IPS DF 19.7 (cell line): ENCODE measurements at places on chromosomes 2 and 18.

DNA sequence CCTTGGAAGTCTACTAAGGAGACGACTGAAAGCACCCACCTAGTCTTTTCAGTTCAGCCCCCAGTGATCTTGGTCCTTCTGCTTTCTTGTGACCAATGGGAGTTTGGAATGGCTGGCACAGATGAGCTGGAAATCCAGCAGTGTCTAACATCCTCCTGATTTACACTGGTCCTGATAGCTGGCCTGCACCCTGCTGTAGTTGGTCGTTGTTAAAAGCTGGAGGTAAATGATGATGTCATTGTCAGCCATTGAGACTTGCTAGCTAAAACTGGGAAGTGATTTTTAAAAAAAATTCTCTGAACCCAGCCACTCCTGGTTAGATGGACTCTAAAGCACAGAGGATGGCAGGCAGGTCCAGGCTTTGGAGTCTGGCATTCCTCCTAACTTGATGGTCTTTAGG, 19.3 kb downstream of the CCT7 start:
- no peak for DNase-seq

DNA sequence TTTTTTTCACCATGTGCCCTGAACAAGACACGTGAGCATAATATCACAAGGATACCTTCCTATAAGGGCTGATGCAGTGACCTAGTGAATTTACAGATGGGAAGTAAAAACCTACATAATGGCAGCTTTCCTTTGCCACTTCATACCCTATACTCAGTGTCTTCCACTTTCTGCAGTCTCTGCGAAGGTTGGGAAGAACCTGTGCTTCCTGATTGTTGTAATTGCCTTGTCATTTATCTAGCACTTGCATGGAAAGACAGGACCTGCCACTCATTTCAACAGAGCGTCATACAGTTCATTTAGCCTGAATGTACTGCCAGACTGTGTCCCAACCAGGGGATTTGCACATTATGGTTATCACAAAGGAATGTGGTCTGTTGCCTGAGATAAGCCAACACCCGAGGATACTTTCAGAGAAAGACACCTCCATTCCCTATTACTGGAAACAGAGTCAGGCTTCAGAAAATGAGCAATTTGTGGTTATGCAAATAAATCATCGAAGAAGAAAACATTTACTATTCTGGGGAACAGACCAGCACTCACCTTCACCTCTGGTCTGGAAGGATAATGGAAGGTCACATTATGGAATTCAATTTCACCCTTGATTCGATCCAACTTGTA, 55.0 kb downstream of the ABCB11 start:
- DNase-seq, result no peak

DNA sequence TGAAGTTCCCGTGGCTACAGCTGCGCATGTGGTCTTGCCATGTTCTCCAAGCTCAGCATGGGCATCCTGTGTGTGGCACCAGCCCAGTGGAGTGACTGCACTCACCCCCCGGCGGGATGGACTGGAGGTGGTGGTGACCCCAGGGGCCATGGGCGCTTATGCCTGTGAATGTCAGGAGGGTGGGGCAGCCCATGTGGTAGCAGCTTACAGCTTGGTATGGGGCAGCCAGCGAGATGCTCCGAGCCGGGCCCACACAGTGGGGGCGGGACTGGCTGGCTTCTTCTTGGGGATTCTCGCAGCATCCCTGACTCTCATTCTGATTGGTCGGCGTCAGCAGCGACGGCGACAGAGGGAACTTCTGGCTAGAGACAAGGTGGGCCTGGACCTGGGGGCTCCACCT, 25.6 kb downstream of the SEMA4F start:
- no peak for DNase-seq

- DNase-seq, result peak; percentile 38
Observed at GRCh38 chr2:126527836-126528490, 128.0 kb upstream of the GYPC start.

DNA sequence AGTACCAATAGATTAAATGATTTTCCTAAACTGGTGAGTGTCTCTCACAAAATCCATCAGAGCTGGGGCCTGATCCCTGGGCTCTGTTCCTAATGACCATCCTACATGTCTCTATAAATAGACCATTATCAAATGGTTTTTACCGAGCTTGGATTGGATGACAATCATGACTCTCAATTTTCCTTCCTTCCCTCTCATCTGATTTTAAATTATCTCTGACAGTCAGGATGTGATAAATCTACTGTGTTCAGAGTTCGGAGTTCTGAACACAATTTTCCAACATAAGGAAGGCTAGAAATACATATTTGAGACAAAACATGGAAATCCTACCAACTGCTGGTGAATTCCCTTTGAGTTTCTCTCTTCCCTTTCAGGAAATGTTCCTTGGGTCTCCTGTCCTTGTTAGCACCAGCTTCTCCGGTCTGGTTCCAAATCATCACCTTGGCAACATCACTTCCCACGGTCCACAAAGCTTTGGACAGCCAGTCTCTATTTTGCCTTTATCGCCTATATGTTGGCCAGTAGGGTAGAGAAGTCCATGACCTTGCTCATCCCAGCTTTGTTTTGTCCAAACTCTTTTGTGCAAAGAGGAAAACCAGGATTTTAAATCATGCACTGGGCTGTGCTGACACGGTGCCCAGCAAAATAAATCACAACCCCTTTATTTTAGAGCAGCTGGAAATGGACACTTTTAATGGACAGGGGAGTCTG, 139.6 kb upstream of the ITGA6 start:
- no peak for DNase-seq

DNA sequence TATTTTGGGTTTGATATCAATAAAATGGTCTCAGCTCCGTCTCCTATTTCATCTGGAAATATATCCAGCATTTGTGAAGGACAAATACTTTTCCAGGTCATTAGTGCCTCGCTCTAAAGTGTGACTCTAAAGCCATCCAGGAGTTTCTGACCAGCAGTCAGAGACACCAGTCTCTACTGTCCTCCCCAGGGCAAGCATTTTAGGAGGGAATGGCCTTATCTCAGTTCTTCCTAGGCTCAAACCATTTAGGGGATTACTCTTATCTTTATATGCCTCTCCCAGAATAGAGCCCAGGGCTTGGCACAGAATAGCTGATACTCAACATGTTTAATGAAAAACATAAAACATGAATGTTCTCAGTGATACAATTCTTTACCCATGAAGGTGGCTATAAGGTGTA, 187.6 kb downstream of the NAPG start:
- DNase-seq, result no peak

DNA sequence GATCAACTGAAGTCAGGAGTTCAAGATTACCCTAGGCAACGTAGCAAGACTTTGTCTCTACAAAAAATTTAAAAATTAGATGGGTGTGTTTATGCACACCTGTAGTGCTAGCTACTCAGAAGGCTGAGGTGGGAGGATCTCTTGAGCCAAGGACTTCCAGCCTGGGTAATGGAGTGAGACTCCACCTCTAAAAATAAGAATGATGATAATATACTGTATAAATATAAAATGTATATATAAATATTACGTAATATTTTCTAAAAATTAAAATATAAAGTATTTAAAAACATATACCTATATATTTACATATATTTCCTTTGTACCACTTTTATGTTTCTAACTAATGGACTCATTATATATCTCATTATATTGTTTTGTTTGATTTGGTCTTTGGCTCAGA, 409.5 kb upstream of the REG3G start:
- no peak for DNase-seq

GRCh38 chr2:149021761-149022160, 16.7 kb upstream of the LYPD6B start:
- no peak for DNase-seq

- no peak for DNase-seq
Observed at GRCh38 chr18:49170925-49171505, 220.2 kb upstream of the SMAD7 start.

- no peak for DNase-seq
Observed at GRCh38 chr18:65227970-65228369, 522.8 kb upstream of the CDH7 start.

GRCh38 chr2:182366628-182367027, 60.2 kb downstream of the PDE1A start:
- no peak for DNase-seq

DNA sequence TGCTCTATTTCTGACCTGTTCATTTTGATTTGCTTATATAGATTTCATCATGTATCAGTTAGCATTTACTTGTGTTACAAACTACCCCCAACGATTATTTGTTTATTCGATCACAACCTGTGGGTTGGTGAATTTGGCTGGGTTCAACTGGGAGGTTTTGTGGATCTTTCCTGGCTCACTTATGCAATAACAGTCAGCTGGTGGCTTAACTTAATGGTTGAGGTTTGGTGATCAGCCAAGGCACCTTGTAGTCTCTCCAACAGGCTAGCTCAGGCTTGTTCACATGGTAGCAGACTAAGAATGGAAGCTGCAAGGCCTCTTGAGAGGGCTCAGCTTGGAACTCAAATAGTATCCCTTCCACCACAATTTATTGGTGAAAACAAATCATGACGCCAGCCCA, 5.4 kb upstream of the PUM2 start:
- no peak for DNase-seq

GRCh38 chr2:63050334-63051041, at the start of gene OTX1:
OTX1 (plus strand) TSS chr2:63050830; CDS start chr2:63052991, 2,161 bp downstream.
- no peak for DNase-seq

- DNase-seq, result no peak
Observed at GRCh38 chr2:203582468-203582867, 47.4 kb upstream of the RAPH1 start.

GRCh38 chr2:53095227-53095626, 672.4 kb upstream of the CHAC2 start:
- no peak for DNase-seq

DNA sequence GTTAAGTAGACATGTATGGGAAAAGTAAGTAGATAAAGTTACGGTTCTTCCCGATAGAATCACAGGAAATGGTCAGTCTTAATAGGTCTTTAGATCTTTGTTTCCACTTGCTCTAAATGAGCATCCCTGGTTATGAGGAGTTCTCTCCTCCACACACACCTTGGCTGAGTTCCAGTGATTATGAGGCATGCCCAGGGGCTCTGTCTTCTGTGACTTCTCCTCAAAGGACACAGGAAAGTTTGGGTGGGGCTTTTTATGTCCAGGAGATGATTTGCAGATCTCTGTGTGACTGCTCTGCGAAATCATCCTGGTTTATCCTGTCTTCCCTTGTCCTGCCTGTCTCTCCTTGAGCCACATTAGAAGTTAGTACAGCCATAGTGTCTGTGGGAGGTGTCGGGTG, 83.9 kb upstream of the EML6 start:
- no peak for DNase-seq

GRCh38 chr2:136310005-136310495, 192.1 kb upstream of the CXCR4 start:
- no peak for DNase-seq

DNA sequence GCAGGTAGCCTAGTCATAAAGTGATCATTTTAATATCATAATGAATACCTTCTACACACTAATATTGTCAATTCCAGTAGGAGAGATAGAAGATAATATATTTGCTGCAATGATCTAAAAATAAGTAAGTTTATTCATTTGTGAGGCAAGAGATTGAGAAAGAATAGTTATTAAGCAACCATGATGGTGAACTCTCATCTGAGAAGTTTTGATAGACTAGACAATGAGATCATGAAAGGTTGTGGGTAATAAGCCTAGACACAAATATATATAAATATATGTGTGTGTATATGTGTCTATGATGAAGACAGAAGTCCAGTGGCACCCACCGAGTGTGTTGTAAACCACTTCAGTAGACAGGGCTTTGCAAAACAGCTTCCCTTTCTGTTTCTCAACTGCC, 181.0 kb upstream of the CHST9 start:
- no peak for DNase-seq

DNA sequence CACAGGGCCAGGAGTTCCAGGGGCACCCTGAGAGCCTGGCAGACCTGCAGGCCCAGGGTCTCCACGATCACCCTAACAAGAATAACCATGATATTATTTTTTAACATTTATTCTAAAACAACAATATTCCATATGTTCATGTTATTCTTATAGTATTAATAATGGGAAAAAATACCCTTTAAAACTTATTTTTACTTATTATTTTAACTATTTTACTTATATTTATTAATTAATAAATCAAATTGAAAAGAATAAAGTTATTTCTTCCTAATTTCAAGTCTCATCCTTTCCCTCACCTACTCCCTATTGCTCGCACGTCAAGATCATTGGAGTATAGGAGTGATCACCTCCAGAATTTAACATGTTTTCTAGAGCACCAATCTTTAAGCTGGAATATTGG, 71.7 kb downstream of the COL3A1 start:
- no peak for DNase-seq

- peak; percentile 67 for DNase-seq
Observed at GRCh38 chr2:71068218-71069035, at the start of gene NAGK. NAGK (plus strand) TSS chr2:71068648; CDS start chr2:71068684, 36 bp downstream.

DNA sequence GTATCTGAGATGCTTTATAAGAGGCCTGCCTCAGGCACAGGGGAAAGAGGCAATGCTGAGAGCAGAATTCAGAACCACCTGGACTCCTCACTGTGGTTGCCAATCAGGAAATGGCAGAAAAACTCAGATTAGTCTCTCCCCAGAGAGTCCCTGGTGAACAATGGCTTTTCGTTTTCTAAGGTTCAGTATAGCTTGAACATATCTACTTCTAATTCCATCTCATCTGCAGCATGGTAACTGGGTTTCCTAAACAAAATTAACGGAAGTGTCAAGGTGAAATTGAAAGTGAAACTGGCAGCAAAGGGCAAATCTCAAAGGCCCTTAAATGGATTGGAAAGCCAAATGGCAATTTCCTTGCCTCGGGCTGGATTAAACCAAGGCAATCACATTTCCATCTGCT, 480.2 kb upstream of the ACVR2A start:
- DNase-seq, result no peak

DNA sequence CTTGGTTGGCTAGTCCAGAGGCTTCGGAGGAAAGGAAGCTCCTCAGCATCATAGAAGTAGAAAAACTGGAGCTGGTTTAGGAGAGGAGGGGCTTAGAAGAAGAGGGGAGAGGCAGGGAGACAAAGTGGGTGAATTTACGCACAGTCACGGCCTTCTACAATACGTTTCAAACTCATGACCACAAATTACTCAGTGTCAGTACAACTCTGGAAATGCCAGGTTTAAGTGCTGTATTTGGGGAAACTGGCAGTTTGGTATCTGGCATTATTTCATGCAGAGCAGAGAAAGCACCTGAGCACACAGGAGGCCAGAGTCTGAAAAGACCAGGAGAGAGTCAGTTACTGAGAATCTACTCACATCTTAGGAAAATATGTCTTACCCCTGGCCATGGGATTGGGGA, 55.4 kb downstream of the XRCC5 start:
- no peak for DNase-seq

GRCh38 chr2:237896956-237897355, 37.5 kb downstream of the RAMP1 start:
- no peak for DNase-seq

DNA sequence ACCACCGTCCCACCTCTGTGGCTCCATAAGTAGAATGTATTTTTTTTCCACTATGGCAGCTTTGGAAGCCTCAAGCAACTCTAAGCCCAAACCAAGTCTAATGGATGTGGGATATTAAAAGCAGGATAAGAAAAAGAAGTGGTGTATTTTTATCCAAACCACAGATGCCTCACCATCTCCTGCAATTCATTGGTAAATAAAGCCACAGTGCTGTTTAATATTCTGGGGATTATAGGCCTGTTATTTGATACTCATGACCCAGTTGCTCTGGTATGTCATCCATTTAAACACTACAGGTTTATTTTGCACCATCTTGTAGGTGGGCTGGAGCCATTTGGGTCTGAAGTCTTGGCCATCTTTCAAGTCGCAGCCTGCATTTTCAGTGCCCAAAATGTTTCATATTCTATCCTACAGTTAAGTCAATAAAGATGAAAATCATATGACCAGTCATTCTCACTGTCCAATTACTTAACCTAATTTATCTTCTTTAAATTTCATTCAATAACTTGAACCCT, 279.5 kb upstream of the EPHA4 start:
- no peak for DNase-seq

- DNase-seq, result no peak
Observed at GRCh38 chr2:176126929-176127773, 2.4 kb upstream of the HOXD8 start.

GRCh38 chr2:49687918-49688317, 533.6 kb upstream of the FSHR start:
- no peak for DNase-seq
